ENCODE measurements at places on chromosomes 16 and 17. TPM values are rescaled to one million over a fixed set of nuclear protein-coding genes. Genes with fewer than 3 reads are reported as not detected.

SSTR5 gene
- not detected for total RNA-seq

LGALS9 gene
- total RNA-seq, result 116 TPM

CALB2 gene
- 190 TPM for total RNA-seq

GNGT2 gene
- 1.5 TPM for total RNA-seq

SALL1 gene
- 0.45 TPM for total RNA-seq

SLC6A2 gene
- 0.64 TPM for total RNA-seq

NOTUM gene
- total RNA-seq, result not detected

NUTF2 gene
- total RNA-seq, result 87.6 TPM

GDPD1 gene
- total RNA-seq, result 1.2 TPM

HCRT gene
- not detected for total RNA-seq

C16orf54 gene
- 5.2 TPM for total RNA-seq

CIAPIN1 gene
- total RNA-seq, result 53.6 TPM

SDK2 gene
- total RNA-seq, result 0.84 TPM

TOX3 gene
- total RNA-seq, result not detected

CLDN6 gene
- total RNA-seq, result not detected

CD300LD gene
- not detected for total RNA-seq

SPATA22 gene
- not detected for total RNA-seq

CD300H gene
- not detected for total RNA-seq

TMIGD1 gene
- total RNA-seq, result not detected

ARL5C gene
- not detected for total RNA-seq

GALK1 gene
- 26.4 TPM for total RNA-seq

SPOP gene
- 44.2 TPM for total RNA-seq

EVPLL gene
- total RNA-seq, result 0.22 TPM

Data from mesenteric fat pad (tissue), 1 donor.